Panc1 (cell line): ENCODE measurements at places on chromosomes 7 and 10. TPM values are rescaled to one million over a fixed set of nuclear protein-coding genes. Genes with fewer than 3 reads are reported as not detected.

Gene LIPN
- not detected for total RNA-seq

DNA sequence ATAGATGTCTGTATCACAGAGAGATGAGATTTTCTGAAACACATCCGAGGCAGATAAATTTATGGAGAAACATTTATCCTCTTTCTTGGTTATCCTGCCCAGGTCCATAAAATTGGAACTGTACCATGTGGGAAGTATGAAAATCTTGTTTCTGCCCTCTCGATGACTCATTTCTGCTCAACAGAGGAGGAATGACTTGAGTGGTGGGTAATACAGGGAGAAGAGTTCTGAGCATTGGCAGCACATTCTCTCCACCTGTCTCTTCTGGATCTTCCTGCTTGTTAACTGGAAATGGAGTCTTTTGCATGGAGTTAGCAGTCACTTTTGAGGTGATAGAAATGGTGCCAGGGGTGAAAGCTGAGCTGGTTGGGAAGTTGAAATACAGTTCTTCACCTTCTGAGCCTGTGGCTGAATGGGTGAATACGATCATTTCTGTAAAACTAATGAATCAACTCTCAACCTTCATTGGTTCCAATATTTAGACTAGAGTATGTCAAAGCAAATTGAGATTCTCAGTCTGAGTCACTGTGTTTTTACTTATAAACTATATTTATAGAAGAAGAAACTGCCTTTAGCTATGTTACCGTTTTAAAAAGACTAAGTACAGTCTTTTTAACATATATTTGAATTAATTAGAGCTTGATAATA, 945.5 kb downstream of the SORCS3 start:
- no peak for DNase-seq

- DNase-seq: no peak
Observed at GRCh38 chr7:36661135-36661840, 63.0 kb downstream of the AOAH start.

- no peak for DNase-seq
Observed at GRCh38 chr10:70863470-70864160, 24.8 kb downstream of the PCBD1 start.

Gene PLXNA4
- 0.10 TPM for total RNA-seq

Gene NOC3L
- 41.2 TPM for total RNA-seq

Gene KIAA1549
- total RNA-seq: 14.1 TPM
